ACHN (cell line): ENCODE measurements at places on chromosomes 1 and 21.

- DNase-seq = no peak
Measured at GRCh38 chr1:110515891-110516290, 3.1 kb downstream of the KCNA10 start.

GRCh38 chr1:109474697-109475096, 8.4 kb downstream of the SYPL2 start:
- DNase-seq = no peak

- peak; percentile 71 for DNase-seq
Measured at GRCh38 chr1:116151739-116152576, 40.8 kb downstream of the MAB21L3 start.

DNA sequence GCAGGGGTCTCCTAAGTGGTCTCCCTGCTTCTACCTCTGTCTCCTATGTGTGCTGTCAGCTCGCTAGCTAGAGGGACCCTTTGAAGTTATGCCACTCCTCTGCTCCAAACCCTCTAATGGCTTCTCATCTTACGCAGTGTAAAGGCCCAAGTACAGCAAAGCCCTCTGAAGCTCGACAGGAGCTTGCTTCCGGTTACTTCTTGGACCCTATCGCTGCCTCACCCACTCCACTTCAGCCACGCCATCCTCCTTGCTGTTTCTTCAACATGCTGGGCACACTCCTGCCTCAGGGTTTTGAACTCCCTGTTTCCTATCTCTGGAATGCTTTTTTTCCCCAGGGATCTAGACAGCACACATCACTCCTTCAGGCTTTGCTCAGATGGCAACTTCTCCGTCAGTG, 102.3 kb upstream of the F3 start:
- no peak for DNase-seq

DNA sequence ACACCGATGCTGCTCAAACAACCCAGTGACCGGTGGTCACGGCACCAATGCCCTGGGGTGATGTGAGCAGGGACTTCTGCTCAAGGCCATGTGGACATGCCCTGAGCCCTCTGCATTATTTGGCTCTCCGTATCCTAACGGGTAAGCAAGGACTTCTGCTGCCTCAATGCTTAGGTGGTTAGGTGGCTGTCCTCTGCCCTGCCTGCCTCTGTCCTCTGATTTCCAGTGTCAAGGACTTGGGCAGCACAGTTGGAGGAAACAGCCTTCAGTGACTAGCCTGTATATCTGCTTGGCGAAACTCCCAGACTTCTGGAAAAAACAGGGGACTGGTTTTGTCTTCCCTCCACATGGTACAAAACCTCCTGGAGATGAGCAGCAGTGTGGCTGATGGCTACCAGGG, 34.5 kb downstream of the DNAJC11 start:
- DNase-seq = no peak

DNA sequence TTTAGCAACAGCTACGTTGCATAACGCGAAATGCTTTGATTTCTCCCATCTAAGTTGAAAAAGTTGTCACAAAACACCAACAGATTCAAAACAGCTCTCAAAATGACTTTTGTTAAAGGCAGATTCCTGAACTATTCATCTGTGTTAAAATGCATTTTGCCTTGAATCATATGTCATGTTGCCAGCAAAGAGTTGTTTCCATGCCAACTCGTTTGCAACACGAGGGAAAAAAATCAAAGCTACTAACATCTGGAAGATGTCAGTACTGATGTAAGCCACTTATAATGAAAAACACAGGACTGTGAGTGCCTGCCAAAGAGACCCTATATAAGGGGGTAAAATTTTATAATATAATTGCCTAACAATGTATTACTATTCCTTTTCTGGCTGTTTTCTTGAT, 182.7 kb upstream of the PTBP2 start:
- no peak for DNase-seq

DNA sequence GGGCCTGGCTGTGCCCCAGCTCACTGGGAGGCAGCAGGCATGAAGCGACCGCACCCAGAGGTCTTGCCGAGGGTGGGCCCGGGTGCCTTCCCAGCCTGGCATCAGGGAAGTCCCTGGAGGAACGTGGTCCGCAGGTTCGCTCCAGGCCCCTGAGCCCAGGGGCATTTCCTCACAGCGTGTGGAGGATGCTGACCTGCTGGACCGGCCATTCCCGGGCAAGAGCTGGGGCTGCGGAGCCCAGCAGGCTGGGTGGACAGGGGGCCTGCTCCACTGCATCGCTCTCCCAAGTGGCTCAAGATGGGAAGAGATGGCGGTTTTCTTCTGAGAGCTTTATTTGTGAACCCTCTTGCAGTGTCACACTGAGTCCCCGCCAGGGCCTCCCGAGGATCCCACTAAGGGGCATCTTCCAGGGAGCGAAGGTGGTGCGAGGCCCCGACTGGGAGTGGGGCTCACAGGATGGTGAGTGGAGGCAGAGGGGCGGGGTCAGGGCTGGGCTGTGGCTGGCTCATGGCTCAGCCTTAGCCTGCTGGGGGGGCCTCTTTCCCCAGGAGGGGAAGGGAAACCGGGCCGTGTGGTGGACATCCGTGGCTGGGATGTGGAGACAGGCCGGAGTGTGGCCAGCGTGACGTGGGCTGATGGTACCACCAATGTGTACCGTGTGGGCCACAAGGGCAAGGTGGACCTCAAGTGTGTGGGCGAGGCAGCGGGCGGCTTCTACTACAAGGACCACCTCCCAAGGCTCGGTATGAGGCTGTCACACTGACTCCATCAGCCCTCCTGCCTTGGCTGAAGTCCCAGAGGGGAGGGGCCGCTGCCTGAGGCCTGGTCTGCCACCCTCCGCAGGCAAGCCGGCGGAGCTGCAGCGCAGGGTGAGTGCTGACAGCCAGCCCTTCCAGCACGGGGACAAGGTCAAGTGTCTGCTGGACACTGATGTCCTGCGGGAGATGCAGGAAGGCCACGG, 7.2 kb upstream of the MMP23B start:
- no peak for DNase-seq

DNA sequence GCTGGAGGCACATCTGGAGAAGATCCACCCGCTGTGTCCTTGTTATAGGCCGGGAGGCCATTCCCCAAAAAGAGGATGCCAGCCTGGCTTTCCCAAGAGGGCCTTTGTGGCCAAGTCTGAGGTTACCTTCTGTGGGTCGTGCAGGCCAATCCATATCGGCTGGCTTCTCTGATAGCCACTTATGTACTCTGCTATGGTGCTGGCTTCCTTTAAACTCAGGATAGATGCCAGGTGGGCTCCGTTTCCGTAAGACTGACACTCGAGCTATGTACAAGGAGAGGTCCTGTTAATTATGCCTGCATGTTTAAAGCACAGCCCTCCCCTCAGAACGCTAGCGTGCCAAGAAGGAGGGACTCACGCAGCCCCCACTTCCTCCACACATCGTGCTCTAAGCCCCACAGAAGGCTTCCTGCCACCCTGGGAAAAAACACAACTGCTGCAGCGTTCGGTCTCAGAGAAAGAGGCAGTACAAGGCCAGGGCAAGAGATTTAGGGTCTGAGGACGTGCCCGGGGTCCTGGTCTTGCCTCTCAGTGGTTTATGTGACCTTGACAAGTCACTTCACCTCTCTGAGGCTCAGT, 11.6 kb downstream of the REG4 start:
- no peak for DNase-seq

- no peak for DNase-seq
Measured at GRCh38 chr1:160863061-160863773, 530 bp upstream of the CD244 start.

DNA sequence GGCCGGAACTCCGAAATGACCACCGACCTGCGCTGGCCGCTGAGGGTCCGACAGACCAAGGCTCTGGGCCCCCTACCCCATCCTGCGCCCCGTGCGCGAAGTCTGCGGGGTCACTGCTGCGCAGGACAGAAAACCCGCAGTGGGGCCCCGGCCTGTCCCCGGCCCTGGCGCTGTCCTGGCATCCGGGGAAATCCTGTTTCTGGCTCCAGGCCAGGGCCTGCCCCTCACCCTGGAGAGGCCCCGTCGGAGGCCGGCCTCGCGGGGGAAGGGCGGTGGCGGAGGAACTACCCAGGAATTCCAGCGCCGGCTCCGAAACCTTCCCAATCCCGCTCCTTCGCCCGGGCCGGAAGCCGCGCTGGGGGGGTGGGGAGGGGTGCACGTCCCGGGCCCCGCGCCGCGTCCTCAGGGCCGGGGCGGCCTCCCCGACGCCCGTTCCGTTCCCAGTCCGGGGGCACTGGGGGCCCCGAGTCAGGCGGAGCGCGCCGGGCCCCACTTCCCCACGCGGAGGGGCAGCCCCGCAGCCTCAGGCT, 77.0 kb downstream of the MORN1 start:
- DNase-seq = peak; percentile 66

DNA sequence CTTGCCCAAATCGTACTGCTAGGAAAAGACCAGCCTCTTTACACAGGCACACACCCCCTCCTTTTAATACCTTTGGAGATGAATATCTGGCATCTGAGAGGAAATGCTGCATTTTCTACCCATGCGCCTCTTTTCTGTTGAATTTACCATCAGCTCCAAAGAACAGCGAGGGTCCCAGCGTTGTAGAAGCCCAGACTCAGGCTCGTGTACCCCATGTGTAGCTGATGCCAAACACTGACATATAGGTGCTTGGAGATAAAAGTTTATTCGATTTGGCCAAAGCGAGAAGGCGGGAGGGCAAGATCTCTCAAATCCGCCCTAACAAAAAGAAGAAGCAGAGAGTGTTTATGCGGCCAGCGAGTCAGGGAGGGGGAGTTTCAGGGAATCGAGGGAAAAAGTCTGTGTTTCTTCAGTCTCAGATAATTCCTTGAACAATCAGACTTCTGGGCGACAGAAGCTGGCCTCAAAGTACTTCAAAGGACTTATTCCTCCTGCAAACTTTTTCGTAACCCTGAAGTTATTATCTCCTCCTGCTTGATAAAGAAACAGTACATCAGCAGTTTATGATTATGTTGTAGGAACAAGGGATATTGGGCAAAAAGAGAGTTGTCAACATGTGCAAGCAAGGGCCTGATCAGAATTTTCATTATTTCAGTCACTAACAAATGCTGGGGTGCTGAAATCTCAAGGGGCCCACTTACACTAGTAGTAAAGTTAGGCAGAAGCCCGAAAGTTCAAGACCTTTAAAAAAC, 642 bp upstream of the CREG1 start:
- no peak for DNase-seq

DNA sequence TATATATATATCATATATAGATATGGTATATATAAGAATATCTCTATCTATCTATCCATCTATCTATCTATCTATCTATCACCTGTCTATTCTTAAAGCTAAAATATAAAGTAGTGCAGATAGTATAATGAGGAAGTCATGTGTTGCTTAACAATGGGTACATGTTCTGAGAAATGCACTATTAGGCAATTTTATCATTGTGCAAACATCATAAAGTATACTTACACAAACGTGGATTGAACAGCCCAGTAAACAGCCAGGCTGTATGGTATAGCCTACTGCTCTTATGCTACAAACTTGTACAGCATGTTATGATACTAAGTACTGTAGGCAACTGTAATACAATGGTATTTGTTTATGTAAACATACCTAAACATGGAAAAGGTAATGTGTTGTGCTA, 621.0 kb upstream of the NCAM2 start:
- DNase-seq = no peak

DNA sequence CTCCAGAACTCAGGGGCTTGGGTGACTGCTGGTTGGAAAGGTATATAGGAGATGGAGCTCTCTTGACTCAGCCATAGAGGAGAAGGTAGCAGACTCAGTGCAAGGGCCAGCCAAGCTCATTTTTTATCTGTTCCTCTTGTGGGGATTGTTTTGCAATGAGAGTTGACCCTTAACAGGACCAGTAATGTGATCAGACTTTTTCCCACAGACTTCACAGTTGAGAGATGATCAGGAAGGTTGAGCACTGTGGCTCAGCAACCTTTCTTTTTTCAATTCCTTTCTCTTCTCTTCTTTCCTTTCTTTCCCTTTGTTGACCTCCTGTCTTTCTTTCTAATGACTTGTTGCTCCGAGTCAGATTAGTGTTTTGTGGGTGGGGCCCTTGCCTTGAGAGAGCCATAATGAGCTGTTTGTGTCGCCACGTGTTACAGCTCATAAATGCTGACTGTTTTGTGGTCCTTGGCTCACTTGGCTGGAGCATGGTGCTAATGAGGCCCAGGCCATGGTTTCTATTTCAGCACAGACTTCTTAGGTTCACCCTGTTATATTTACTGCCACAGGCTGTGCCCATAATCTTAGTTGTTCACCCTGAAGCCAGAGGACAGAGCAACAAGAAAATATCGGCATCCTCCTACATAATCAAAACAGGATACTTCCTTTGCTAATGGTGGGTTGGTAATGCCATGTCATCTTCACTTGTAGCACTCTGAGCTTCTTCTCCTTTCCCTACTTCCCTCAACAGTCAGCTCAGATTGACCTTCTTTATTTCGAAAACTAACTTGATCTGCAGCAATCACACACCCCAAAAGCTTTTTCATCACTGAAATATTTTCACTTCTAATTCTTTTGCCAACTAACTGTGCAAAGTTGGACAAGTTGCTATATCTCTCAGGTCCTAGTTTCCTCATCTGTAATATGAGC, 13.9 kb downstream of the ADAM30 start:
- no peak for DNase-seq

- DNase-seq = no peak
Measured at GRCh38 chr1:234971586-234972297, 156.9 kb downstream of the TOMM20 start.

GRCh38 chr1:202349206-202349928, 868 bp downstream of the PPP1R12B start:
- peak; percentile 42 for DNase-seq

- peak; percentile 84 for DNase-seq
Measured at GRCh38 chr21:15732290-15732995, 2.7 kb downstream of the USP25 start.

DNA sequence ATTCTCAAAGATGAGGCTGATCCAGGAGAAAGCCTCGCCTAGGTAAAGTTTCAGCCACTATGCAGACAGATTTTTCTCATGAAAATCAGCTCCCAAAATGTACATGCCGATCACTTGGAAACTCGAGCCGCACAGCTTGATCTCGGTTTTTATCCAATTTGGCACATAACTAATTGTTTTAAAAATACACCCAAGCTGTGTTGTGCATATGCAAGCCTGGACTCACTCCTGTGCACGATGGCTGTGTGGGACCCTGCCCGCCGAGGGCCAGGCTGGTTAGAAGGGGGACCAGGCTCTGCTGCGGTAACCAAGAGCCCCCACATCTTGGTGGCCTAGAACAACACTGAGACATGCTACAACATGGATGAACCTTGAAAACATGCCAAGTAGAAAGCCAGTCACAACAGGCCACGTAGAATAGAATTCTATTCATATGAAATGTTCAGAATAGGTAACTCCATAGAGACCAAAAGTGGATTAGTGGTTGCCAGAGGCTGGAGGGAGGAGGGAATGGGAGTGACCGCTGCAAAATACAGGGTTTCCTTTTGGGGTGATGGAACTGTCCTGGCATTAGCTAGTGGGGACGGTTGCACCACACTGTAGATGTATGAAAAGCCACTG, 16.1 kb upstream of the LDLRAP1 start:
- DNase-seq = no peak

DNA sequence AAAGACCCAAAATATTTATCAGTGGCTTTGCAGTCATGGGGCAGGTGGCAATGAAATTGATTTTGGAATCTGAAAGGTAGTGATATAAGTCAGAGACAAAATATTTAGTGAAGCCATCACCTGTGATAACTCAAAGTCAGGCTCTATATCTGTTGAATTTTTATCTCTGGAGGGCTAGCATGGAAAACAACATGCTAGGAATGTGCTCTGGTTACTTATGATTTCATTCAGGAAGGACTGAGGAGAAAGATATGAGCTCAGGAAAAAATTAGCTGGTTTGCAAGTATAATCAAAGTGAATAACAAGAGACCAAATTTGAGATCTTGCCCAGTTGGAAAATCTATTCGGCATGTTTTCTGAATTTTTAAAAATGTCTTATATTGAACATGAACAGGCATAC, 364.6 kb upstream of the LRRC7 start:
- no peak for DNase-seq
